ENCODE measurements at places on chromosomes 4 and X.
A peak's percentile ranks its signal among the peaks of the same experiment; 100 is the strongest.

DNA sequence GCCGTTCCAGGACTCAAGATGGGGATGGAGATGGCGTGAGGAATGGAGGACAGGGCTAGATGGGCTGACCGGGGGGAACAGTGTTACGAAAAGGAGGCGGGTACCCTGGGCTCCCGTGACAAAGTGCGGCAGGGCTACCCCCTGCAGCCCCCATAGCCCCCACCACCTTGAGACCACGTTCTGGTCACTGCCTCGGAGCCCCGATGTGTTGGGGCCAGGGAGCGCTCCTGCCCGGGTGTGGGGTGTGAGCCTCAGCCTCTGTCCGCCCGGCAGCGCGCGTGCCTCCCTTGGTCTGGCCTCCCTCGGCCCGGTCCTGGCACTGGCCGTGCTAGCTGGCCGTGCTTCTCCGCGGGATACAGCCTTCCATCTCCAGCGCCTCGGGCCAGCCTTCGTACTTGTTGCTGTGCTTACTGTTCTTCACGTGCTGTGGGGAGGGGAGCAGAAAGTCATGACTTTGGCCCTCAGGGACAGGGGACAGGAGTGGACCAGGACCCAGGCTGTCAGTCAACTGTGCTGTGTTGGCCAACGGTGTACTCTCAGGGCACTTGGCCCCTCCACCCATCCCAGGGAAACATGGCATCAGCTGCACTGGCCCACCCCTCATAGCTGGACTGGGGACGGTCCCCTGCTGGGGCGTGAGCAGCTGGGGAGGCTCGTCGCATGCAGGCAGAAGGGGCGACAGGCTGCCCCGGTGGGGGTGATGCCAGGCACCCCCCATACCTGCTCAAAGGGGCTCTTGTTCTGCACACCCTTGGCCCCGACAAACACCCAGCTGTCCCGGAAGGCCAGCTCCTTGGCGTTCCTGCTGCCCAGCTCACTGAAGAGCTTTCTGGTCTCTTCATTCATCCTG is 9.3 kb downstream of the FAM3A start:
- DNase-seq = no peak

GRCh38 chr4:183503497-183504063 is 1.3 kb upstream of the ING2 start:
- no peak for DNase-seq

DNA sequence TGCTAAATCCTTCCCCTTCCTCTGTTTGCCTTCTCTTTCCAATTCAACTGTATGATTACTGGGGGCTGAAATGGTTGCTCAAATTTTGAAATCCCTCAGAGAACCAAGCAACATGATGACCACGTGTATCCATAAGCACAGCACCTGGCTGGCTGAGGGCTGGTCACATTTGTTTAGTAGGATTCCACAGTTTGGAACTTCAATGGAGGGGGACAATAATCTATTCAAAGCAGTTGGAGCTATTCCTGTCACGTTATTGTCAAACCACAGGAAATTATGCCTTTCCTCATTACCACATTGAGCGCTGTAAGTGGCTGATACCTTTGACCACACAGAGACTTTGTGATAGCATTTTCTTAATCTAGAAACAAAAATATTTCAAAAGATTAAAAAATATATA is 7.0 kb downstream of the TMSB4X start:
- no peak for DNase-seq

GRCh38 chr4:7902101-7902553 is 37.5 kb downstream of the AFAP1 start:
- DNase-seq = peak; percentile 31

GRCh38 chrX:13069771-13070416 is 25.5 kb upstream of the FAM9C start:
- DNase-seq = no peak

DNA sequence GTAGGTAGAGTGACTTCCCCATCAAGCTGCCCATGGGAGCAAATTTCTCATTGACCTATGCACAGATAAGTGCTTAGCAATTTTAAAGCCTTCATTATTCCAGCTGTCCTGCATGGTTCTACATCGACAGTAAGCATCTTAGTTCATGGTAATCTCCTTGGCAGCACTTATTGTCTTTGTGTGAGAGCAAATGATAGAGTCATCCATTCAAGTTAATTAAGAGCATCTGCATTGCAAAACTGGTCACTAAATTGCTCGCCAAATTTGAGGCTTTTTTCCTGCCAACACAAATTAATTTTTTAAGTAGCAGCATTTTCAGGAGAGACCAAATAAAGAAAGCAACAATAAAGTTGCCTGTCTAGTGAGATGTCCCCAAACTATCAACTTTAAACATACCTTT is 76.7 kb downstream of the SH3BGRL start:
- no peak for DNase-seq

- no peak for DNase-seq
Measured at GRCh38 chr4:78689700-78690323, 86.3 kb upstream of the BMP2K start.

- no peak for DNase-seq
Measured at GRCh38 chr4:110132816-110133719, 65.3 kb downstream of the ELOVL6 start.
